Stomach (tissue), 19 donors: ENCODE measurements at places on chromosomes 16 and 17. TPM values are rescaled to one million over a fixed set of nuclear protein-coding genes. Genes with fewer than 3 reads are reported as not detected.

- peak within 1 kb of the TSS; percentile 80 for H3K27ac ChIP-seq
- peak; percentile 92 for DNase-seq
- peaks cover 13% of the 10 kb centered on the region for H3K36me3 ChIP-seq
- H3K4me1 ChIP-seq: peaks cover 37% of the 10 kb centered on the region
Measured at GRCh38 chr16:28609631-28610594, at the start of gene SULT1A1. TSS of gene SULT1A1 (minus strand) at chr16:28610044. CDS start at chr16:28608855, 1,189 bp downstream.

Gene CCDC78
- 1.3 TPM for total RNA-seq

GRCh38 chr17:37816950-37817349, 72.1 kb upstream of the HNF1B start:
- peaks cover 3% of the 10 kb centered on the region for H3K4me1 ChIP-seq
- DNase-seq: no peak

GRCh38 chr16:54143934-54144571, 142.5 kb downstream of the IRX3 start:
- no peak for DNase-seq
- no peak overlapping the region for H3K27ac ChIP-seq
- H3K27me3 ChIP-seq: no peaks in the 10 kb centered on the region
- no peak overlapping the region for H3K4me3 ChIP-seq
- no peaks in the 10 kb centered on the region for H3K4me1 ChIP-seq
- H3K36me3 ChIP-seq: no peaks in the 10 kb centered on the region

DNA sequence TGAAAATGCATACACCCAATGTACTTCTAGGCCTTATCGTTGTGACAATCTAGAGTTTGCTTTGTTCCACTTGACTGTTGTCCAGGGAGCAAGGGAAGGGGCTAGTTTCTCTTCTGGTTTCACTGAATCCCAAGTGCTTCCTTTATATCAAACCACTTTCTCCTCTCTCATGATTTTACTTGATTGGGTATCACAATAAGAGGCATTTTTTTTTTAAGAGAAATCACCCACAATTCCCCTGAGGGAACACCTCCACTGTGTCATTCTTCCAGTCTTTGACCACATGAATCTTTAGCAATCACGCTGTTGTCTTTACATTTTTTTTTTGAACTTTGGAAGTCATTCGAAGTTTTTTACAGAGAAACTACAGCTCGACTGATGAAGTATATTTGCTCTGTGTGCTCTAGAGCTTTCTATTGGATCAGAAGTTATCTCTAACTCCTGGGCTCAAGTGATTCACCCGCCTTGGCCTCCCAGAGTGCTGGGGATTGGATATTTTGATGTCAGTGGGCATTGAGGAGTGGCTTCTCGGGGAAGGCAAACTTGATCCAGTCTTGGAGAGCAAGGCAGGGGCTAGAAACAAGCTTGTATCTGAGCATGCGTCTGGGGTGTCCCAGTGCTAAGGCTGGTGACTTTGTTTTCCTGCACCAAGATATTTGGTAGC, 3.0 kb downstream of the CDH1 start:
- H3K27me3 ChIP-seq: peaks cover 31% of the 10 kb centered on the region
- H3K4me1 ChIP-seq: peaks cover 40% of the 10 kb centered on the region
- H3K27ac ChIP-seq: peak overlapping the region; percentile 94
- no peaks in the 10 kb centered on the region for H3K36me3 ChIP-seq
- H3K4me3 ChIP-seq: no peak overlapping the region
- DNase-seq: no peak

GRCh38 chr17:42797067-42798007, 1.2 kb downstream of the COA3 start:
- peaks cover 26% of the 10 kb centered on the region for H3K4me1 ChIP-seq
- H3K27ac ChIP-seq: peak overlapping the region; percentile 89
- peaks cover 28% of the 10 kb centered on the region for H3K36me3 ChIP-seq
- H3K27me3 ChIP-seq: no peaks in the 10 kb centered on the region

GRCh38 chr17:1883536-1883935, 53.7 kb downstream of the RPA1 start:
- no peak overlapping the region for H3K4me3 ChIP-seq
- H3K4me1 ChIP-seq: no peaks in the 10 kb centered on the region
- no peak for DNase-seq
- no peak overlapping the region for H3K27ac ChIP-seq
- peaks cover 100% of the 10 kb centered on the region for H3K36me3 ChIP-seq

DNA sequence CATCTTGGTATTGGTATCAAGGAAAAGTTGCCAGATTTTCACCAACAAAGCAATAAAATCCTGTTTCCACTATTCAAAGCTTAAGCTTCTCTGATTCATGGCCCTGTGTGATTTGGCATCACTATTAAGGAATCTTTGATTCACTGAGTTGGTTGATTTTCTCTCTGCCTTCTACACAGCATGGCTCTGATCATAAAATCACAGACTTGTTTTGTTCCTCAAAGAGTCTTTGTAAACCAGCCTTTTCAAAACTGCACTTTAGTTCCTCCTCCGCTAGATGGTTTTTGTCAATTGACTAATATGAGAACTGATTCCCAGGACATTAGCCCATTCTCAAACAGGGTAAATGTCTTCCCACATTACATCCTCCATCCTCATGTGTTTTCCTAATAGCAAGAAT, 197.6 kb downstream of the DNAH9 start:
- H3K4me1 ChIP-seq: no peaks in the 10 kb centered on the region
- H3K36me3 ChIP-seq: no peaks in the 10 kb centered on the region
- no peak overlapping the region for H3K4me3 ChIP-seq
- no peak overlapping the region for H3K27ac ChIP-seq
- no peaks in the 10 kb centered on the region for H3K27me3 ChIP-seq

Gene METRNL
- total RNA-seq: 26.8 TPM

- DNase-seq: no peak
- H3K4me3 ChIP-seq: no peak overlapping the region
- no peaks in the 10 kb centered on the region for H3K27me3 ChIP-seq
Measured at GRCh38 chr17:1473841-1474240, 17.8 kb upstream of the CRK start.

GRCh38 chr17:57940653-57941329, 14.4 kb downstream of the CUEDC1 start:
- no peak overlapping the region for H3K4me3 ChIP-seq
- peaks cover 98% of the 10 kb centered on the region for H3K4me1 ChIP-seq
- H3K27me3 ChIP-seq: no peaks in the 10 kb centered on the region
- no peaks in the 10 kb centered on the region for H3K36me3 ChIP-seq

DNA sequence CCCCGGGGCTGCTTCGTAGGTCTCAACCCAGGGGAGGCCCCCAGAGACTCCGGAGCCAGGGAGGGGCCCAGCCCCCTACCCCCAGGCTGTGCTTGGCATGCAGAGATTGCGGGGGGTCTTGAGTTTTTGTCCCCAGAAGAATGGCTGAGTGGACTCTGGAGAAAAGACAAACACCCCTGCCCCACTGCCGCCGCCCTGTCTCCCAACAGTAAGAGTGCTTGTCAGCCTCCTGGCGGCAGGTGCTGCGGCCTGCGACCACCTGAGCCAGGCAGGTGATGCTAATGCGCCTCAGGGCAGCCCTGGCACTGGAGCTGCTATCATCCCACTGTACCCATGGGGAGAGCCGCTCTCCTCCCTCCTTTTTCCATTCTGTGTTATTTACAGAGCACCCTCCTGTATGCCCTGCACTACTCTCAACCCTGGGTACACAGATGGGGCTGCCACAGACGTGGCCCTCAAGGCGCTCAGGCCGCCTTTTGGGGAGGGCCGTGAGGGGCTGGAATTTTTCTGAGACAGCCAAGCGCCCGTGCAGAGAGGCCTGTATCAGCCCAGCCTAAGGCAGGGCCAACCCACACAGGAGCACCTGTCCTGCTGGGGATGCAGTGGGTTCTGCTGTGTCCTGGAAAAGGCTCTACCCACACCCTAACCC, 2.6 kb upstream of the IL17C start:
- H3K4me1 ChIP-seq: peaks cover 45% of the 10 kb centered on the region
- no peak for DNase-seq
- no peak overlapping the region for H3K4me3 ChIP-seq
- peaks cover 19% of the 10 kb centered on the region for H3K36me3 ChIP-seq
- peaks cover 13% of the 10 kb centered on the region for H3K27me3 ChIP-seq

Gene ITGB3
- total RNA-seq: not detected
